AG09319 (cell line): ENCODE measurements at places on chromosomes 16 and 17.
A peak's percentile ranks its signal among the peaks of the same experiment; 100 is the strongest.

GRCh38 chr17:27747462-27748359 lies 52.6 kb downstream of the NOS2 start:
- DNase-seq, result no peak

GRCh38 chr17:21513012-21513570 lies 136.9 kb downstream of the KCNJ12 start:
- DNase-seq, result peak; percentile 28

GRCh38 chr17:38361694-38362465 lies 10.2 kb downstream of the SOCS7 start:
- no peak for DNase-seq

DNA sequence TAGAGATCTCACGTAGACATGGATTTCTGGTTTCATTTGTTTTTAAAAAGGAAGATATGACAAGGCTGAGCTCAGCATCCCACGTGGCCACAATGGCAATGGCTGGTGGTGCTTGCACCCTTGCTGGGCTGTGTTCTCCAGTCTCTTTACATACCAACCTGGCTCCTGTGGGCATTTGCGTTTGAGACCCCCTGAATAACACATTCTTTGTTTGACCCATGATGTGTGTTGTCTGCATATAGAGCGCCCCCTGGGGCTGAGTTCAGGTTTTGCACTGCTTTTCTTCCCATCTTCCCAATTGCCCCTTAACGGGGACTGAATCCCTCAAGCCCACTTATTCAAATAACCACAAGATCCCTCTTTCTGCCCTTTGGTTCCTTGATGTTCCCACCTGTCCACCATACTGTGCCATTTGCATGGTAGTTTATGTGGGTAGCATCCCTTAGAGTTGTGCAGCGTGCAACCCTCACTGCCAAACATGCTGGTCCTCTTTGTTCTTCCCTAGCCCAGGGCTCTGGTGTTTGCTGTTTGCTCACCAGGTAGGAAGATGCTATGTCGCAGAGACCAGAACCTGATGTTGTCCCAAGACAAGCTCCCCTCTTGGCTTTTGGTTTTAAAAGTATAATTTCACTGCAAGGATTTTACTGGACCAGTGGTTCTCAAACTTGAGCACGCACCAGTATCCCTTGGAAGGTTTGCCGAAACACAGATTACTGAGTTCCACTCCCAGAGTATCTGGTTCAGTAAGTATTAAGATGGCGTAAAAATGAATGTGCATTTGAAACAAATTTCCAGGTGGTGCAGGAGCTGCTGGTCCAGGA lies 38.5 kb upstream of the NKD1 start:
- no peak for DNase-seq

- no peak for DNase-seq
Measured at GRCh38 chr16:47753659-47754058, 292.5 kb downstream of the PHKB start.

GRCh38 chr17:17075125-17075781 lies 33.0 kb downstream of the MPRIP start:
- no peak for DNase-seq
